ENCODE measurements at places on chromosomes 2 and 18.

DNA sequence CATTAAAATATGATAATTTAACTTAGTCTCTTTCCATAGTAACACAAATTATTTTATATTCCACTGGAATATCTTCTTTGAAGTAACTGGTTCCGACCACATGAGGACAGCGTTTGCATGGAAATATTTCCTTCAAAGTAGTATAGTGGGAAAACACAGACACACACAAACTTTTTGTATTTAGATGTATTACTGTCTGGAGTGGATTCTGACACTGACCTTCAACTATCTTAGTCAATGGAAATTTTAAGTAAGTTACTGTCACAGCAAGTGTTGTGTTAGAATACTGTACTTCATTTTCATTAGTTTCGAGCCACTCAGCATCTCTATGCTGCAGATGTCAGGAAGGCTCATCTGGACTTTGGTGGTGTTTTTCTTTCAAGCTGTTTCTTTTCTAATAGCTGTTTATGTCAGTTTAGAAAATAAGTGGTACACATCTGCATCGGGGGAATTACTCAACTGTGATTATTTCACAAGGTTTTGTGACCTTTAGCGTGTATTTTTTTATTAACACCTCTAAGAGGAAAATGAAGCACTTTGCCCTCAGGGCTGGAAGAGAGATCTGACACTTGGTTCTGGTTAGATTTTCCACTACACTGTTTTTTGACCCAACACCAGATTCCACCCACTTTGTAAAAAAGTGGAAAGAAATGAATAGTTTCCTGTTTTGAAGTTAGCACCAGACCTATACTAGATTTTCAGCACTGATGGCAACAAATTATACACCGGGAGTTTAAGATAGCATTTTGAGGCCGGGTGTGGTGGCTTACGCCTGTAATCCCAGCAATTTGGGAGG, 18.9 kb upstream of the THOC1 start:
- DNase-seq = no peak

DNA sequence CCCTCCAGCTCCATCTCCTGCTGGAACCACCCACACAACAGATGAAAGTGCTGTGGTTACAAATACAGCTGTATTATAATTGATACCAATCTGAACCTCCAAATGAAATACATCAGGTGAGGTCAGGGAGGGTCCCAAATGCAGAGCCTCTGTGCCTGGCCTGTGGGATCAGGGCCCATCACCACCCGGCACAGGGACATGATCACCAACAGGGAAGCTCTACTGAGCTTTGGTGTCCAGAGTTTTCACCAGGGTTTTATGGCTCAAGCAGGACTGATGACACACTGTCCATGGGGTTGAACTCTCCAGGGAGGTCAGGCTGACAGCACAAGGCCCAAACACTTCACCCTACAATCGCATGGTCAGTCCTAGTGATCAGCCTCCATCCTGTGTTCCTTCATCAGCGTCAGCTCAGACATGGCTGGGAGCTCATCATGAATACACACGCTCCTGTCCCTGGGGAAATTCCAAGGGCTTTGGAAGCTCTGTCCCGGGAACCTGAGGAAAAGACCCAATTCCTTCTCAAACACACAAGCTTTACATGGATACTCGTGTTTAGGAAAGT, 3.9 kb upstream of the PXDN start:
- DNase-seq = no peak

GRCh38 chr2:86808315-86809161, 17.8 kb upstream of the CD8A start:
- peak; percentile 90 for DNase-seq

GRCh38 chr2:127625572-127625951, 20.4 kb upstream of the GPR17 start:
- DNase-seq = no peak

DNA sequence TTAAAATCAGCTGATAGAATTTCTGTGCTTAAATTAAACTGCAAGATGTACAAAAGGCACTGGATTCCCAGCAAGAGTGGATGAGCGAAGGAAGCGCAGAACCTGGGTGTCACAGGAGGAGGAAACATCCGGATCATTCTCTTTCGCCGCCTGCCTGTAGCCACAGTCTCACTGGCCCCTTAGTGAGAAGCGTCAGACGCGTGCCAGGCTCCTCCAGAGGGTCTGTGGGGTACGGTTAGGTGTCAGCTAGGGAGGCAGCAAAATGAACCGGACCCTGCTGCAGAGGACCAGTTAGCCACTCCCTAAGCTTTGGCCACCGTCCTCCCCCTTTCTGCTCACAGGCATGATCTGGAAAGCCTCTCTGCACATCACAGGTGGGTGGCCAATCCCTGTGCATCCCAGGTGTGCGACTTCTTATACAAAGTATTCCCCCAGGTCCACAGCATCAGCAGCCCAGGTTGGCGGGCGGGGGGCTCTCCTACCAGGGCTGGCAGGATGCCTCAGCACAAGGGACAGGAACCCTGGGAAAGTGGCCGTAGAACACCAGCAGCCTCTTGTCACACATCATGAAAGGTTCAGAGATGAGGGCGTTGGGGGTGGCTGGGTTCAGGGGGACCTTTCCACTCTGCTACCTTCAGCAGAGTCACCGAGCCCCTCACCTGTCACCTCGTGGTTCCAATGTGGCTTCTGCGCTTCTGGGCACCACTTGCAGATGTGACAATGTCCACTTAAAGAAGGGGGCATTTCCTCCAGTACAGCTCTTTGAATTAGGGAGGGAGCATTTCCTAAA, 61.1 kb upstream of the SLC66A3 start:
- DNase-seq = no peak

DNA sequence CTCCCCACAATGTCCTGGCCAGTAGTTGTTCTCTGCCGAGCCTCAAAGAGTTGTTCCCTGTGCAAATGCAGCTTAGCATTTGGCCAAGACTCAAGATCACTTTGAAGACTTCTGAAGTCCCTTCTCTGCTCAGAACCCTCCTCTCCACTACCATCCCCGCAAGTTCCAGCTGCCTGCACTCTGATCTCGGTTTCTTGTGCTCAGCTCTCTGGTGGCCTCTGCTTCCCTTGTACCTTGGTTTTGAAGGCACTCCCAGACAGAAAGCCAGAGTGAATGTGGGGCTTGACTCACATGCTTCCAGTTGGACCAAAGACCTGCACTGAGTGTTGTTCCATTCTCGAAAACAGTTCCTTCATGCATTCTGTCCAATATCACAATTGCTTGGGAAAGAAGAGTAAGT, 28.6 kb downstream of the CRACDL start:
- no peak for DNase-seq

GRCh38 chr2:46861916-46862315, 53.7 kb downstream of the MCFD2 start:
- DNase-seq = no peak

- DNase-seq = peak; percentile 59
Observed at GRCh38 chr2:46984642-46985476, 69.3 kb upstream of the MCFD2 start.

DNA sequence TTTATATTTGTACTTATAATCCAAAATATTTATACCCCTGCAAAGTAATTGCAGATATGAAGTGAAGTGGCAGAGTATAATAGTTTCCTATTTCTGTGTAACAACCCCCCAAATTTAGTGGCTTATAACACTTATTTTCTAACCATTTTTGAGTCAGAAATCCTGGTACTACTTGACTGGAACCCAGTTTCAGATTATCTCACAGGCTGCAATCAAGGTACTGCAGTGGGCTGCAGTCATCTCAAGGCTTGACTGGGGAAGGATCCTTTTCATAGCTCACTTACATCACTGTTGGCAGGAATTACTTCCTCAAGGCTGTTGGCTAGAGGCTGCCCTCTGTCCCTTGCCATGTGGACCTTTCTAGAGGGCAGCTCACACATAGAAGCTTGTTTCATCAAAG, 558.2 kb upstream of the PKDCC start:
- DNase-seq = no peak

DNA sequence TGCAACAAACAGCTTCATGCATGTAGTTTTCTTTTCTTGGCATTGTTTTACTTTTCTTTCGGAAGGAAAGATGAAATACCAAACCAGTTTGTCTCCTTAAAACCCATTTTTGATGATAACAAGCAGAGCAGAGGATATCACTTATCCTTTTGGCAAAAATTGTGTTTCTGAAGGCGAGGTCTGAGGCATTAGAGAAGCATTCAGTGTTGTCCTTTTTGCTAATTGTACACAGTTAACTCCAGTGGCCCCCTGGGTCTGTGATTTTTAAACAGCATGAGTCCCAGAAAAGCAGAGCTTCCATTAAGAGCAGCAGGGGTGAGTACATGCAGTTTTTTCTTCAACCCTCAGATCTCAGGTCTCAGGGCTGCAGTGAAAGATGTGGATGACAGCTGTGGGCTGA, 41.3 kb downstream of the TTC39C start:
- DNase-seq = no peak

DNA sequence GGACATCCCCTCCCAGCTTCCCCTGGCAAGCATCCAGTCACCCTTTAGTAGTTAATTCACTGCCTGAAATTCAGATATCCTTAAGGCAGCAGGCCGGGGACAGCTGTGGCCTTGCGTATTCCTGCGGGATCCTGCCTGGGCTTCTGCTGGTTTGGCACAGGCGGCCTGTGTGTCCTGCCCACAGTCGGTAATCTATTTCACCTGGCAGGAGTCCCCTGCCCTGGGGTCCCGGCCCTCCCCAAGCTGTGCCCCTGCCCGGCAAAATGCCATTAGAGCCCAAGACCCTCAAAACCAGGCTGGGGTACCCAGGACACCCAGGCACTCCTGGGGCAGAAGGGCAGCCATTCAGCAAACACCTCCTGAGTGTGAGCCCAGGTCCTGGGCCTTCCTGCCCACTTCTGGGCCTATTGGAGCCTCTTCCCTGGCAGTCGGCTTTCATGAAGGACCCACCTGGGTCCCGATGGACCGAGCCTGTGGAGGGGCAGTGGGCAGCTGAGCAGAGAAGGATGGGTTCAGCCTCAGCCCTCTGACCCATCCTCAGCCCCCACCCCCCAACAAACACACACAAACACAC, 11.6 kb downstream of the CROCC2 start:
- DNase-seq = no peak

GRCh38 chr2:85516653-85517389, 22.1 kb upstream of the MAT2A start:
- no peak for DNase-seq

DNA sequence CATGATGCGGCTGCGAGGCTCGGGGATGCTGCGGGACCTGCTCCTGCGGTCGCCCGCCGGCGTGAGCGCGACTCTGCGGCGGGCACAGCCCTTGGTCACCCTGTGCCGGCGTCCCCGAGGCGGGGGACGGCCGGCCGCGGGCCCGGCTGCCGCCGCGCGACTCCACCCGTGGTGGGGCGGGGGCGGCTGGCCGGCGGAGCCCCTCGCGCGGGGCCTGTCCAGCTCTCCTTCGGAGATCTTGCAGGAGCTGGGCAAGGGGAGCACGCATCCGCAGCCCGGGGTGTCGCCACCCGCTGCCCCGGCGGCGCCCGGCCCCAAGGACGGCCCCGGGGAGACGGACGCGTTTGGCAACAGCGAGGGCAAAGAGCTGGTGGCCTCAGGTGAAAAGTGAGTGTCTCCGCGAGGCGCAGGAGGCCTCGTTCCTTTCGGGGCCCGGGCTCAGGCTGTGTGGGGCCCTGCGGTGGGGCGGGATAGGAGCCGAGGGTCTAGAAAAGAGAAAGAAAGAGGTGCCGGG, 520 bp downstream of the GLS start:
- DNase-seq = no peak

DNA sequence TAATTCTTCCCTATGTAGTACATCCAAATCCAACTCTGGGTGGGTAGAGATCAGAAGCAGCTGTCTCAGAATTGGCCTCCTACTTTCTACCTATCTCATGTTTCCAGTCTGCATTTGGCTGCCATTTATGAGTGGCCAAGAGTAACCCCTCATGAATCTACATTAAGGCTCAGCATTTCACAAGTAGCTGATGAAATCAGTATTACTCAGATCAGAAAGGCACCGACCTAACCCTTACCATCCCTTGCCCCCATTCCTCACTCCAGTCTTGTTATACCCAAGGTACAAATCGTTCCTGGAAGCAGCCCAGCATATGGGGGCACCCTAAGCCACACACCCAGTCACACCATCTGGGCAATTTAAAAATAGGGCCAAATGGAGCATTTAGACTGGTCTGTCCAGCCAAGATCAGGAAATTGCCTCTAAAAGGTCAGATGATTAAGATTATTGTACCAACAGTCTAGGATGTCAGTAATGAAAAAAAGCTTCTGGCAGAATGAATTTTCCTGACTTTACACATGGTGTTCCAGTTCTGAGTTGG, 37.1 kb downstream of the CD28 start:
- DNase-seq = no peak

DNA sequence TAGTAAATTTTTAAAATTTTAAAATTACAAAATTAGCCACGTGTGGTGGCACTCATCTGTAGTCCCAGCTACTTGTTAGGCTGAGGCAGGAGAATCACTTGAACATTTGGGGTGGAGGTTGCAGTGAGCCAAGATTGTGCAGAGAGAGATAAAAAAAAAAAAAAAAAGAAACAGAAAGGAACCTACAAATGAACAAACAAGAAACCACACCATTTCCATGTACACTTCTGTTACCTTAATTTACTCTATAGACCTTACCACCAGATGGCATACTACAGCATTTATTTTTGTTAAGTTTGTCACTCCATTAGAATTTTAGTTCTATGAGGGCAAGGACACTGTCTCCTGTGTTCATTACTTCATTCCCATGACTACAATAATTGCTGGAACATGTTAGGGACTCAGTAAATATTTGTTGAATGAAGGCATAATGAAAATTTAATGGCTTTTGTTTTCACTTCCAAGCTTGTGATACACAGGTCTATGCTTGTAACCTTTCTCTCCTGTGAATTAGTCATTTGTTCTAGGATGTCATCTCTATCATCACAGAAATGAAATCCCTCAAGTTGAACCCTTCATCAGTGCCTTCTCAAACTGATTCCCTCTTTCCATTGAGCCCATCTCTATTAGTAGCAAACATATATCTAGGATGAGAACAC, 76.0 kb downstream of the ARHGAP15 start:
- no peak for DNase-seq

- DNase-seq = no peak
Observed at GRCh38 chr18:76514573-76514972, 19.5 kb upstream of the ZNF516 start.

- DNase-seq = no peak
Observed at GRCh38 chr2:12867631-12868287, 151.0 kb downstream of the TRIB2 start.

GRCh38 chr2:117812443-117812842, 2.0 kb upstream of the DDX18 start:
- no peak for DNase-seq

GRCh38 chr2:235234736-235235135, 259.1 kb upstream of the AGAP1 start:
- DNase-seq = no peak

DNA sequence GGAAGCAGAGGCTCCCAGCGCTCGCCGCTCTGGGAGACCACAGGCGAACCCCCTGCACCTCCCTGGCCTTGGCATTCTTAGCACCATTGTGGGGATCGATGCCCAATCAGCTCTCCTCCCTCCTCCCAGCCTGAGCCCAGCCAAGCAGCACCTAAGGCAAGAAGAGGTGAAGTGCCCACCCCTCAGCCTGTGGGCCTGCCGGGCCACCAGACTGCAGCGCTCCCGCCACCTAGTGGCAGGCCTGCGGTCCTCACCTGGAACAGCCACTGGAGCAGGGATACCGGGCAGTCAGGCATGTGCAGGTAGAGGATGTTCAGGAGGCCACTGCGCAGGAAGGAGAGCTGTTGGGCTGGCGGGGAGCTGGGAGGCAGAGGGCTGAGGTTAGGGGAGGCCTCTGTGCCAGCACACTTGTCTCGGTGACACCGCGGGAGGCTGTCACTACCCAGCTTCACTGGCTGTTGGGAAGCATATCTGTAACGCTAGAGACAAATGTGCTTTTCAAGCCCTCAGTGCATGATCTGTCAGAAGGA, 35.2 kb downstream of the FAM178B start:
- peak; percentile 66 for DNase-seq

GRCh38 chr18:33404244-33404873, 36.2 kb downstream of the CCDC178 start:
- DNase-seq = no peak

Data from stimulated activated CD4-positive, alpha-beta T cell treated with anti-CD3 and anti-CD28 coated beads, Interleukin-12 subunit alpha, Interleukin-12 subunit beta, amount 100 ng/mL, for 24 hours (primary cell).